ENCODE measurements at places on chromosomes 1 and 21.

DNA sequence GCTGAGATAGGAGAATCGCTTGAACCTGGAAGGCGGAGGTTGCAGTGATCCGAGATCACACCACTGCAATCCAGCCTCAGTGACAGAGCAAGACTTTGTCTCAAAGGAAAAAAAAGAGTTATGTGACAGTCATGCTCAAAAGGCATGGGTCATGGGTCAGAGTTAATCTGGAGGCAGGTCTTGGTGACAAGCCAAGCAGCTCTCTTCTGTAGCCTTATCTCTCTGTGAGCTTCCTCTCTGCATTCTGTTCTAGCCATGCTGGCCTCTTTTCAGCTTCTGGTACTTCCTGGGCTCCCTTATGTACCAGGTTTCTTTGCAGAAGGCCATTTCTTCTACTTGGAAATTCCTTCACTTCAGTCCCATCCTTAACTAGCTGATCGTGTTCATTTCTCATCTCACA, 63.6 kb downstream of the NGF start:
- no peak for ATAC-seq

- ATAC-seq: no peak
Observed at GRCh38 chr1:241499910-241500309, 19.6 kb downstream of the FH start.

DNA sequence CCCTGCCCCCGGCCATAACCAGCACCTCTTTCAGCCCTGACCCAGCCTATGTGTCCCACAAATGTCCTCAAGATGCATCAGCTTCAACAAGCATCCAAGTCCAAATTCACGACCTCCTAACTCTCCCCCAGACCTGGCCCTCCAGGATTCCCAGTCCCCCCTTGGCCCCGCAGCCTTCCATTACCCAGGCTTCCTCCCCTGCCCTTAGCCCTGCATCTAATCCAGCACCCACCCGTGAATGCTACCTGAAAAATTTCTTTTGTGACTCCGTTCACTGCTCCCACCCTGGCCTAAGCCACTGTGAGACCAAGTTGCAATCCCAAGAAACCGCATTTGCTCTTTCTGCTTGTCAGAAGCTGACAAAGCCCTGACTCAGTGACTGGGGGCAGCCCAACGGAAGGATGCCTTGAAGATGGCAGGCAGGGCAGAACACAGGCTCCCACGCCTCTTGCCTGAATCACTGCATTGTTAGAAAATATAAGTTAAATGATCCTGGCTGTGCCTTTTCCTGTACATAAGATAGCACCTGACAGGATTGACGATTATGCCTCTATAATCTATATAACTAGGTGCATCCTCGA, 939 bp upstream of the MFAP2 start:
- no peak for ATAC-seq

DNA sequence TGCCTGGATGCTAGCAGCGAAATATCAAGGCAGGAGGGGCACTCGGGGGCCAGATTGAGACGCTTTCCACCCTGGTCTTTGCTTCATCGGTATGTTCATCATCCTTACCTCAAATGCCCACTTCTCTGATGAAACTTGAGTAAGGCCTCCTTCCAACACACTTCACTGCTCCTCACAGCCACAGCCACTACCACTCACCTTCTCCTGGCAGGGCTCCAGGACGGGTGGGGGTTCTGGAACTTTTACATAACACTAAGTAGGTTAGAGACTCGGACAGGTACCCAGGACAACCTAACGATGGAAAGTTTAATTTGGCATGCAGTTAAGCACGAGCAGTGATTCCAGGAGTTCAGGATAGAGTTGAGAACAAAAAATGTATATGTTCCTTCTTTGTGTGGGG, 73.9 kb upstream of the SPAG17 start:
- no peak for ATAC-seq

- ATAC-seq: no peak
Observed at GRCh38 chr1:48414264-48414663, 57.7 kb downstream of the SPATA6 start.

DNA sequence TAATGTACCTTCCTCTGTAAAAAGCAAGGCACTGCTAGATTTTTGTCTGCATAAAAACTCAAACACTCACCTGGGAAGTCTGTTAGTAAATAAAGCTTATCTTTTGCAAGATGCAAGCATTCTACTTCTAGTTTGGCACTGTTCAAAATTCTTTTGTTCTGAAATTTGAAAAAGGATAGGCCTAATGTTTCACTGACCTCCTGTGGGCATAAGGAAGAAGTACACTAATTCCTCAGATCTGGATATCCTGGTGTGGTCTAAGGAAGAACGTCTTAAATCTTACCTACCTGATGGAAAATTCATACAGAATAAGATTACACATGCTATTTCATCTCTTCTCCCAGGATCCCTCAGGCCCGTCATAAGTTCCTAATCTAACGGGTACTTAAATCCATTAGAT, 93.5 kb upstream of the CAMK1G start:
- ATAC-seq: no peak

DNA sequence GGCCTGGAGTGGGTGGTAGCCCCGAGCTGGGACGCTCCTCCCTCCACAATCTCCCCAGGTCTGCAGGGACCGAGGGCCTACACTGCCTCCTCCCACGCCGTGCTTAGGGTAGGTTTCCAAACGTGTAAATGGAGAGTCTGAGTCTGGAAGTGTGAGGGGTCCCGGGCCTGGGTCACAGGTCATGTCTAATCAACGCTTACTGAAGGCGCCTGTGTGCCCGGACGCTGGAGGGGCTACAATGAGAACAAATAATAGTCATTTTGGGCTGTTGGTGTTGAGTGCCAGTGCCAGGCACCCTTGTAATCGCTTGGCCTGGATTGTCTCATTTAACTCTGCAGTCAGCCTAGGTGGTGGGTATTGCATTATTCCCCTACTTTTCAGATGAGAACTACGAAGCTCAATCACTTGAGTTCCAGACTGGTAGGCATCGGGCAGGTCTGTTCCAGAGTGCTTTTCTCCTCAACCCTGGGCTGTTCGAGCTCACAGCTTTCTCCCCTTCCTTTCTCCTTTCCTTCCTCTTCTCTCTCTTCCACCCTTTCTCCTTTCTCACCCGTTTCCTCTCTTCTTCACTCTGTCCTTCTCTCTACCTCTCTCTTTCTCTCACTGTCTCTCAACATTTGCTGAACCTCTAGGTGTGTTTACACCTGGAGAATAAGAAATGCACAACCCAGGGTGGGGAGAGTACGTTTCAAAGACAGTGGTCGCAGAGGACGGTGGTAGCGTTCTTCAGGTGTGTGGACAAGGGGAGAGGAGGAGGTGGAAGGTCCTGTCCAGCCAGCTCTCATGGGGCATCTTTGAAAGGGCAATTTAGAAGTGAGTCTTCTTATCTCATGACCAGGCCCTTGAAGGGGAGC, 883 bp downstream of the SLC66A1 start:
- ATAC-seq: no peak

DNA sequence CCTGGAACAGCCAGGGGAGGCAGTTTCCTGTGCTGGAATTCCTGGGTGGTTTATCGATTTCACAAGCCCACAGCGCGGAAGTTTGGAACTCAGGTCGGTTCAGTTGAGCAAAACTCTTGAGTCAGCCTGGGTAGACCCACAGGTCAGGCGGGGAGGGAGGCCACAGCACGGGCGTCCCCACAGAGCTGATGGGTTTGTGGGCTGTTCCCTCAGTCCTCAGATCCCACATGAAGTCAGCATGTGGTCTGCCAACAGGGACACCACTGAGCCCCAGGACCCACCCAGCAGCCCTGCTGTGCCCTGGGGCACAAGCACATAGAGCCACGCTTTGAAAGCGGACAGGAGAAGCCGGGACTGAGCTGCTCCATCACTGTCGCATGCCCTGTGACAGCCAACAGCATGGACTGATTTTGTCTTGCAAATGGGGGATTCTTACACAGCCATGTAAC, 17.4 kb downstream of the BMP8A start:
- no peak for ATAC-seq

DNA sequence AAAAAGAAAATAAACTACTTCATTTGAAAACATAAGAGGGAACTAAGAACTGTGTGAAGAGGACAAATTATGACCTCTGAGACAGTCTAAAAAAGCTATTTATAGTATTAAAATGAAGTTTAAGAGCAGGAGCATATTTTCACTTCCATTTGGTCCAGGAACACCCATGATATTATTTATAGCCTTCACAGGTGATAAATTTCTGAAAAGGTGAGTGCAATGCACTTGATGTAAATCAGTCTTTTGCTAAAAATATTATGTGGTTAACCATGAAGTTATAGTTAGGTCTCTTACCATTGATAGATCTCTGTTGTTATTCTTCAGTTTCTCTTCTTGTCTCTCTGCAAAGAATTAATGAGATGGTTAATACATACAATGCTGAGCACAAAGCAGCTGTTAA, 14.7 kb downstream of the TMCO1 start:
- no peak for ATAC-seq

DNA sequence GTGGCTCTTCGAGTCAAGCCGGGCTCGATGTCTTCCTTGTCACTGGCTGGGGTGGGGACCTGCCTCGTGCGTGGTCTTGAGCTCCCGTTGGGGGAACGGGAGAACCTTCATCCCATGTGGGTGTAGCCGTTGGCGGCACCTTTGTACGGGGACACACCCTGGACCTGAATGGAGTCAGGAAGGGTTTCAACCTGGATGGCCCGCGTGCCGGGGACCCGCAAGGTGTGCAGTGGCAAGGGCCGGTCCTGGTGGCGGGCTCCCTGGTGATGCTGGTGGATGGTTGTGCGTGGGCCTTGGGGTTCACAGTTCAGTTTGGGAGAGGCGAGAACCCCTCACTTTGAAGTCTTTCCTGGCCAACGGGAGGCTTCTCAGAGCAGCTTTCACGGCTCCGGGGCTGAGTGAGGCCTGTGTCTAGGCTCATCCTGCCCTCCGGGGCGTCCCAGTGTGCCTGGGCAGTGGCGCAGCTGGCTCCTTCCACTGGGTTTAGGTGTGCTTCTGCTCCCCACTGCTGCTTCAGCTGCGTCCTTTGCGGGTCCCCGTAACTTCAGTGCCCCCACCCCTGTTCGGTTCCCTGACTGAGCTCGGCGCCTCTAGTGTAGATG, 11.4 kb downstream of the SKI start:
- no peak for ATAC-seq

- ATAC-seq: no peak
Observed at GRCh38 chr1:232628335-232629249, 1.3 kb downstream of the SIPA1L2 start.

DNA sequence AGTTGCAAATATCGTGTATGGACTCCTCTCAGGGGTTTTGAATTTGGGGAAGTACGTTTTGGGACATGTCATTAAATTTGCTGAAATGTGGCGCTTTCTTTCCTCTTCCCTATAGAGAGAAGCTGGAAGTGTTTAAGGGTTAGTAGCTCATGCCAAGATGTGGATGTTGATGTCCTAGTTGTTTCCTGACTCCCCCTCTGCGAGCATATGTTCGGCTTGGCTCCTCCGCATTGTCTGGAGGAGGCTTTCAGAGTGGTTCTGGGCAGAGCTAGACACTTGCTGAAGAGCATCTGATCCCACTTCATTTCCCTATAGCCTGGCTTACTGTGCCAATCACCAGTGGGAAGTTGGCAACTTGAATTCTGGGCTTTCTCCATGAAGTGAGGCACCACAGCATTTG, 347.4 kb upstream of the B3GALT2 start:
- no peak for ATAC-seq

- peak; percentile 28 for ATAC-seq
Observed at GRCh38 chr1:204213668-204214662, at the start of gene GOLT1A. Gene GOLT1A (minus strand): TSS chr1:204213988. CDS start chr1:204213906, 82 bp downstream.

DNA sequence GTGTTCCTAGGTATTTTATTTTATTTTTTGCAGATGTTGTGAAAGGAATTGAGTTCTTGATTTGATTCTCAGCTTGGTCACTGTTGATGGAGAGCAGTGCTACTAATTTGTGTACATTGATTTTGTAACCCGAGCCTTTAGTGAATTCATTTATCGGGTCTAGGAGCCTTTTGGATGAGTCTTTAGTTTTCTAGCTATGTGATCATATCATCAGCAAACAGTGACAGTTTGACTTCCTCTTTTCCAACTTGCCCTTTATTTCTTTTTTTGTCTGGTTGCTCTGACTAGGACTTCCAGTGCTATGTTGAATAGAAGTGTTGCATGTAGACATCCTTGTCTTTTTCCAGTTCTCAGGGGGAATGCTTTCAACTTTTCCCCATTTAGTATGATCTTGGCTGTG, 138.9 kb downstream of the LHX8 start:
- ATAC-seq: no peak

DNA sequence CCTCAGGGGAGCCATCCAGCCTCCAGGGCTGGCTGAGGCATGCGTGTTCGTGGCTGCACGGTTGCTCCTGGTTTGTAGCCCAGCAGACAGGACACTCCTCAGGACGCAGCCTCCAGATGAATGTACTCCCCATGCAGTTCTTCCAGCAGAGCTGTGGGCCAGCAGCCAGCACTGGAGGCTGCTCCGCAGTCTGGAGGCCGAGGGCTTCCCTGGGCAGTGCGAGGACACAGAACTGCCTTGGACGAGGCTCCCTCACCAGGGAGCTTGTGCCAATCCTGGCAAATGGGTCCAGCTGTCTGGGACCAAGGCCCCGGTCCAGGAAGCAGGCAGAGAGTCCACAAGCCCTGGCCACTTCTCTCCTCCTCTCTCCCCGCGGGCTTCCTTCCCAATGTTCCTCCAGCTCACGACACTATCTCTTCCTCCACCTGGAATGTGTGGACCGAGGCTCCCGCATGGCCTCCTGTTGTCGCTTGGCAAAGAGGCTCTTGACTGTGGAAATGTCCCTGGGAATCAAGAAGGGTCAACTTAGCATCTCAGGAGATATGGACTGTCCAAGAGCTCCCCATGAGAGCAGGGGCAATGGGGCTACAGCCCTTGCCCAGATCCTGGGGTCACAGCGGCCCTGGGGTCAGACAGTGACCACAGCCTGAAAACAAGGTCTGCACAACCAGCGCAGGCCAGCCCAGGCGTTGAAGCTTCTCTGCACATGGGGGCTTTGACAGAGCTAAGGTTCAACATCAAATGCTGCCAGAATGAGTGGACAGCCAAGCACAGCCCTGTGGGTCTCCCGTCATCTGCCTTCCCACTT, 5.3 kb downstream of the EDN2 start:
- no peak for ATAC-seq
